Glutamatergic neuron (in vitro differentiated cells): ENCODE measurements at places on chromosomes 2 and 18.
A peak's percentile ranks its signal among the peaks of the same experiment; 100 is the strongest.

GRCh38 chr2:156892467-156893281, 364.8 kb upstream of the GALNT5 start:
- no peaks in the 10 kb centered on the region for H3K27me3 ChIP-seq
- DNase-seq: no peak
- H3K27ac ChIP-seq: no peak overlapping the region
- no peaks in the 10 kb centered on the region for H3K36me3 ChIP-seq

DNA sequence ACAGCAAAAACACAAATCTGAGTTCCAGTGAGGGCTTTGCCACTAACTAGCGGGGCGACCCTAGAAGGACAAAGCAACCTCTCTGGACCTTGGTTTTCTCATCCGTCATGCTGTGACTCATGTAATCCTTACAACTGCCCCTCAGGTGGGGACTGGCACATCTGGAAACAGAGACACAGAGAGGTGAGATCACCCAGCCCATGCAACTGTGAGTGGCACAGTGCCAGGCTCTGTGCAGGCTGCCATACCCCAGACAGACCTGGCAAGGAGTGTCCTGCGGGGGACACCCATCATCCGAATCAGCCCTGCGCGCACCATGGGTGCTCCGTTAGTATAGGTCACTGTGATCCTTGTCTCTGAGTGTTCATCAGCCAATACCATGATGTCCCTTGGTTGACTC, 198.3 kb downstream of the SMAD7 start:
- H3K4me3 ChIP-seq: no peak overlapping the region
- H3K4me1 ChIP-seq: peaks cover 9% of the 10 kb centered on the region
- DNase-seq: no peak
- H3K27ac ChIP-seq: no peak overlapping the region

- H3K4me1 ChIP-seq: peaks cover 16% of the 10 kb centered on the region
- no peak overlapping the region for H3K27ac ChIP-seq
- H3K4me3 ChIP-seq: no peak overlapping the region
- peaks cover 4% of the 10 kb centered on the region for H3K27me3 ChIP-seq
- DNase-seq: no peak
- peaks cover 3% of the 10 kb centered on the region for H3K36me3 ChIP-seq
These were observed 282.0 kb downstream of the THSD7B start for GRCh38 chr2:137047369-137047768.

GRCh38 chr2:203705178-203705577, 1.3 kb upstream of the CD28 start:
- DNase-seq: no peak
- no peaks in the 10 kb centered on the region for H3K27me3 ChIP-seq
- H3K27ac ChIP-seq: no peak overlapping the region
- no peak overlapping the region for H3K4me3 ChIP-seq

GRCh38 chr18:58443671-58444070, 185.2 kb downstream of the ALPK2 start:
- no peaks in the 10 kb centered on the region for H3K27me3 ChIP-seq
- H3K27ac ChIP-seq: no peak overlapping the region
- H3K36me3 ChIP-seq: no peaks in the 10 kb centered on the region
- peaks cover 7% of the 10 kb centered on the region for H3K4me1 ChIP-seq
- no peak for DNase-seq
- H3K4me3 ChIP-seq: no peak overlapping the region

- no peak for DNase-seq
- H3K36me3 ChIP-seq: peaks cover 8% of the 10 kb centered on the region
- H3K27ac ChIP-seq: no peak overlapping the region
- H3K4me1 ChIP-seq: no peaks in the 10 kb centered on the region
These were observed 43.9 kb upstream of the B3GNT2 start for GRCh38 chr2:62152000-62152399.

DNA sequence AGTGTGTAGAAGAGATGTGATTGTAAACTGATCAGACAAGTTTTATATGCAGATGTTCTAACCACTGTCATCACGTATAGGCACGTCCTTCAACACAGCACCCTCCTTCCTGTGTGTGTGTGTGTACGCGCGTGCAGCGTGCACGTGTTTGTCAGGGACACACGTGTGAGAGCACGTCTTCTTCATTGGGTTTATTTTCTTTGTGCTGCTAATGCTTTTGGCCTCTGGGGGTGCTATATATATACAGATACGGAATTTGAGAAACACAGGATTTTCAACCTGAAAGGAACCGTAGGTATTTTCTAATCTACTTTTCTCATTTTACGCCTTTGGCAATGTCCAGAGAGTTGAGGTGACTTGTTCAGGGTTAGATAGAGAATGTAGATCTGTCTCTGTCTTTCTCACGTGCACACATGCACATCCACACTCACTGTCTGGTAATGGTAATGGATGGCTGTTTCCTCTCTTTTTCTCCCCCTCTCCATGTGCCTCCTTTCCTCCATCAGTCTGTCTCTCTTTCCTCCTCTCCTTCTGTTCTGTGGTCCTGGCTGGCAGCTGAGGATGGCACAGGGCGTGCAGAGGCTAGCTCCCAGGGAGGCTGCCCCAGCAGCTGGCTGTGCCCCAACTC, 13.4 kb upstream of the CELF4 start:
- peaks cover 6% of the 10 kb centered on the region for H3K36me3 ChIP-seq
- H3K27me3 ChIP-seq: peaks cover 9% of the 10 kb centered on the region
- H3K27ac ChIP-seq: no peak overlapping the region

GRCh38 chr2:237916296-237916695, 50.5 kb upstream of the UBE2F start:
- H3K36me3 ChIP-seq: no peaks in the 10 kb centered on the region
- H3K27ac ChIP-seq: no peak overlapping the region
- DNase-seq: no peak
- peaks cover 4% of the 10 kb centered on the region for H3K27me3 ChIP-seq
- peaks cover 6% of the 10 kb centered on the region for H3K4me1 ChIP-seq

DNA sequence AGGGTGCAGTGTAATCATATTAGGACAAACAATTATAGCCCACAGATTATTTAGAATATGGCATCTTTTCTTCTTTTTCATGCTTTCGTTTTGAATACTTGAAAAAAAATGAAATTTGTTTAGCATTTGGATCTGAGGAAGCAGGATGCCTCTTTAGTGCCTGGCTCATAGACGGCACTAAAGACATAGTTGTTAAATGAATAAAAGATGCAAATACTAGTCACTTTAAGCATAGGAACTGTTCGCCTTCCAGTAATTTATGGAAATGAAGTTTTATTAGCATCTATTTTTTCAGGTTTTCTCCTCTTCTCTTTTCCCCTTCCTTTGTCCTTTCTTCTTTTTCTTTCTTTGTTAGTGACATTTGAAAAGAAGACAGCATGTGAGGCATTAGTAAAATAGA, 80.4 kb downstream of the CHST9 start:
- no peak overlapping the region for H3K4me3 ChIP-seq
- no peak for DNase-seq
- H3K4me1 ChIP-seq: peaks cover 7% of the 10 kb centered on the region
- no peaks in the 10 kb centered on the region for H3K36me3 ChIP-seq
- no peak overlapping the region for H3K27ac ChIP-seq
- H3K27me3 ChIP-seq: no peaks in the 10 kb centered on the region

DNA sequence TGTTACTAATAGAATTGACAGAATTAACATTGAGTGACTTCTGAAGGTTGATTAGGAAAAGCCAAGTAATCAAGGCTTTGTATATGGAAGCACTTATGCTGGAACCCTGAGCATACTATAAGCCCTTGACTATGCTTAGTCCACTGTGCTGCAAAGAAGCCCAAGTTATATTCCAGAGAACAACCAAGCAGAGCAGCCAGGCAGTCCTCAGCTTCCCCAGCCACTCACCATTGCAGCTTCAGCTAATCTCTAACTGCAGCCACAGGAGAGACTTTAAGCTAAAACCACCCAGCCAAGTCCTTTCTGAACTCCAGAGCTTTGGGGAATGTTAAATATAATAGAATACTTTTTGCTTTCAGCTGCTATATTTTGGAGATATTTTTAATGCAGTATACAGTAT, 164.4 kb upstream of the VWC2L start:
- no peaks in the 10 kb centered on the region for H3K36me3 ChIP-seq
- DNase-seq: no peak
- no peaks in the 10 kb centered on the region for H3K27me3 ChIP-seq

DNA sequence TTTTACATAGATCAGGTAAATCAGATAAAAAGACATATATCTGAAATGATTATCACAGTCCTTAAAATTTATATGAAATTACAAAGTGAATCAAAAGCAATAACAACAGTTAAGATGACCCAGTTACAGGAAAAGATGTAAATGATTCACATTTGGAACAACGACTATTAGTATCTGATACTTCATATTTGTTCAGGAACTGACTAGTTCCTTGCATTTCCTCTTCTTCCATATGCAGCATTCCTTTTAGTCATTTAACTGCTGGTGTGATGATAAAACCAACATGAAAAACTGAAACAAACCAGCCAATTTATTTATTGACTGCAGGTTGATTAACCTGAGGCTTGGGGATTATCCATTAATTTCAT, 75.2 kb downstream of the RBMS1 start:
- H3K36me3 ChIP-seq: no peaks in the 10 kb centered on the region
- no peak overlapping the region for H3K4me3 ChIP-seq
- DNase-seq: no peak
- H3K4me1 ChIP-seq: peaks cover 5% of the 10 kb centered on the region
- no peak overlapping the region for H3K27ac ChIP-seq
- no peaks in the 10 kb centered on the region for H3K27me3 ChIP-seq

GRCh38 chr2:231866450-231866849, 59.7 kb downstream of the NPPC start:
- DNase-seq: no peak
- peaks cover 14% of the 10 kb centered on the region for H3K36me3 ChIP-seq
- no peak overlapping the region for H3K4me3 ChIP-seq
- no peak overlapping the region for H3K27ac ChIP-seq
- no peaks in the 10 kb centered on the region for H3K4me1 ChIP-seq

GRCh38 chr18:50992351-50992762, 24.5 kb downstream of the ELAC1 start:
- peak overlapping the region; percentile 95 for H3K27ac ChIP-seq
- peak; percentile 25 for DNase-seq
- H3K4me3 ChIP-seq: peak overlapping the region; percentile 18
- no peaks in the 10 kb centered on the region for H3K27me3 ChIP-seq
- no peaks in the 10 kb centered on the region for H3K36me3 ChIP-seq

GRCh38 chr2:130380096-130380934, 24.5 kb downstream of the PTPN18 start:
- DNase-seq: no peak
- H3K36me3 ChIP-seq: peaks cover 7% of the 10 kb centered on the region
- peaks cover 4% of the 10 kb centered on the region for H3K27me3 ChIP-seq
- no peak overlapping the region for H3K4me3 ChIP-seq

DNA sequence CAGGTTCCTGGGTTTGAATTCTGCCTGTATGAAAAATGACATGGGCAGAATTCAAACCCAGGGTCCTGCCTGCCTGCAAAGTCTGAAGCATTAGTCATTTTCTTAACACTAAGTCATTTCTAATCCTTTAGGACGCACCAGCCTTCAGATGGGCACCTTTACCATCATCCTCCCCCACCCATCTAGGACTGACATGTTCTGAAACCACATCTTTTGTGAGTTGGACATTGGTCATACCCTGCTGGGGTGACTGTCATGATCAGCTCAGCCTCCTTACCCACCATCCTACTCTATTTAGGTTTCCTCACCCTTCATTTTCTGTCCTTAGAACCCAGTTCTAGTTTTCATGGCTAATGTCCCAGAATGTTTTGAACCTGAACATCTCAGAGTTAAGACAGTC, 104.9 kb downstream of the TRIB2 start:
- DNase-seq: no peak
- H3K4me3 ChIP-seq: no peak overlapping the region
- H3K36me3 ChIP-seq: no peaks in the 10 kb centered on the region

- H3K4me1 ChIP-seq: peaks cover 5% of the 10 kb centered on the region
- no peak overlapping the region for H3K4me3 ChIP-seq
- peaks cover 15% of the 10 kb centered on the region for H3K27me3 ChIP-seq
- H3K27ac ChIP-seq: no peak overlapping the region
These were observed 501 bp downstream of the TNS1 start for GRCh38 chr2:218002143-218002844.

DNA sequence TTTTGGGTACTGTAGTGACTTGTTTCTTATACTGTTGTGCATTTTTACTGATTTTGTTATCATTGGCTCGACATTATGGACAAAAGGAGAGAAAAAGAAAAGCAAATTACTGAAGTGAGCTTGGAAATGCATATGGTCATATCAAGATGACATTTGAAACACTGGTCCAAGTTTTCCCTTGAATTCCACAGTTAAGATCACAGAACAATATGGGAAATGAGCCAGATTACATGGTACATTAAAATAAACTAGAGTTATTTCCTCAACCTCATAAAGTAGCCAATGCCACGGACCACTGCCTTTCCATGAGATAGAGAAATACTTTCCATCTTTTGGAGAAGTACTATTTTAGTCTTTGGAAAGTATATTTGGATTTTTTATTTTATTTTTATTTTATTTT, 62.0 kb upstream of the SGPP2 start:
- no peak overlapping the region for H3K27ac ChIP-seq
- H3K4me1 ChIP-seq: peaks cover 9% of the 10 kb centered on the region
- no peak for DNase-seq
- peaks cover 2% of the 10 kb centered on the region for H3K27me3 ChIP-seq
- peaks cover 5% of the 10 kb centered on the region for H3K36me3 ChIP-seq
- H3K4me3 ChIP-seq: no peak overlapping the region

GRCh38 chr2:225398372-225398771, 1.1 kb upstream of the NYAP2 start:
- H3K36me3 ChIP-seq: no peaks in the 10 kb centered on the region
- H3K27me3 ChIP-seq: peaks cover 6% of the 10 kb centered on the region
- no peak for DNase-seq
- peak overlapping the region; percentile 44 for H3K4me3 ChIP-seq
- H3K4me1 ChIP-seq: peaks cover 38% of the 10 kb centered on the region
- H3K27ac ChIP-seq: peak overlapping the region; percentile 40

DNA sequence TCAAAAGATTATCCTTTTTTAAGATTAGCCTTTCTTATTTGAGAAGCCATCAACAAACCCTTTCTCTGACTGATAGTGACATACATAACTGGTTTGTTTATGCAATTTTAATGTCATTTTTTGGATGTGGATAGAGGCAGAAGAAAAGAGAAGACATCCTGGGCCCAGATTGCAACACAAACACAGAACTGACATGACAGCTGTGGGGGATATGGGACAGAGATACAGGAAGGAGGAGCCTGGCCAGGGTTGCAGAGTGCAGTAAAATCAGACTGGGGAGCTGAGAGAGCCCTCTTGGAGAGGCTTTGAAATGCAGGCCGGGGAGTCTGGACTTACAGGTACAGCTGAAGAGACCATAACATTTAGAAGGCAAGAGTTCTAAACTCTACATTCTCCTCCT, 65.1 kb downstream of the SIGLEC15 start:
- no peak for DNase-seq
- H3K36me3 ChIP-seq: peaks cover 4% of the 10 kb centered on the region
- H3K4me1 ChIP-seq: peaks cover 3% of the 10 kb centered on the region
- peak overlapping the region; percentile 22 for H3K27ac ChIP-seq
- no peaks in the 10 kb centered on the region for H3K27me3 ChIP-seq

- no peak for DNase-seq
- peaks cover 4% of the 10 kb centered on the region for H3K36me3 ChIP-seq
- H3K27me3 ChIP-seq: peaks cover 5% of the 10 kb centered on the region
- peak overlapping the region; percentile 93 for H3K27ac ChIP-seq
- peak overlapping the region; percentile 86 for H3K4me3 ChIP-seq
- H3K4me1 ChIP-seq: peaks cover 80% of the 10 kb centered on the region
These were observed 9.5 kb downstream of the ZEB2 start for GRCh38 chr2:144510294-144510991.

GRCh38 chr2:56182420-56182819, 1.4 kb upstream of the CCDC85A start:
- no peak overlapping the region for H3K27ac ChIP-seq
- H3K4me1 ChIP-seq: peaks cover 16% of the 10 kb centered on the region
- H3K27me3 ChIP-seq: peaks cover 23% of the 10 kb centered on the region
